Activated naive CD4-positive, alpha-beta T cell treated with anti-CD3 and anti-CD28 coated beads, Interleukin-2, amount 10 ng/mL, durations not matched to agents 7 days and 5 days (primary cell): ENCODE measurements at places on chromosomes 11 and 22.

DNA sequence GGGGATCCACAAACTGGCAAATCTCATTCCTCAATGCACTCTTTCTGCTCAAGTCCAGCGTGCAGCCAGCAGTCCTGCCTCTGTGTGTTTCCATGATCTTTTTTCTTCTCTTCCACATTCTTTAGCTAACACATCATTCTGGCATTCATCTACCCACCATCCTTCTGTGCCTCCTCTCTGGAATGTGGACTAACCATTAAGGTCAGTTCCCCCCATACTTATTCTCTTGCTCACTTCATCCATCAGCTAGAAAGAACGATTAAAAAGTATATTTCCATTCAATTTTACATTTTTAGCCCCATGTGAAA lies 7.8 kb downstream of the KIRREL3 start:
- no peak for DNase-seq

GRCh38 chr11:116788534-116788933 lies 711 bp upstream of the ZPR1 start:
- no peak for DNase-seq

- no peak for DNase-seq
Observed at GRCh38 chr11:99739464-99740089, 718.8 kb downstream of the CNTN5 start.

DNA sequence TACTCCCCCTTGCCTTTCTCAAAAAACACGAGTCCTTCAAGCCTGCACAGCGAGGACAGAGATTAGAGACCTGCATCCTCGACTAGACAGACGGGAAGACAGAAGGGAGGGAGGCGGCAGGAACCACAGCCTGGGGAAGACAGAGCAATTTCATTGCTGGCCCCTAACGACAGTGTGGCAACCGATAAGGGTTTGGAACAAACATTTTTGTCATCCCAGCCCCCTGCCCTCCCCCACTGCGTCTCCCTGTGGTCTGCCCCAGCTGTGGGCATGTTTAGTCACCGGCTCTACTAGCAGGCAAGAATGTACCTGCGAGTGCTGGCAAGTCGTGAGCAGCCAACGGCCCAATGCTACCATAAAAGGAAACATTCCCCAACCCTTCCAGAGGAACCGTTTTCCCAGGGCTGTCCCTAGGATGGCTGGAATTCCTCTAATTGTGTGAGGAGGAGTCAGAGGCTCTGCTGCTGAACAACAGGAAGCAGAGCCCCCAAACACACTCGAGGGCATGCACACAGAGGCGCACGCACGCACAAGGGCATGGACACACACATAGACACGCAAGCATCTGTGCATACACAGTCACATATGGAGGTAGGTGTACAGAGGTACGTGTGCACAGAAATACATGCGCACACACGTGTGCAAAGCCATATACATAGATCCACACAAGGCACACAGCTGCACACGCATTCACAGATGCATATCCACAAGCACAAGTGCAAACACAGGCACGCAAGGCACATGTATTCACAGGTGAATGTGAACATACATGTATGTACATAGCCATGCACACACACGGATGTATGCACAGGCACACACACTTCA lies 58.3 kb downstream of the MYH9 start:
- DNase-seq: peak; percentile 78

DNA sequence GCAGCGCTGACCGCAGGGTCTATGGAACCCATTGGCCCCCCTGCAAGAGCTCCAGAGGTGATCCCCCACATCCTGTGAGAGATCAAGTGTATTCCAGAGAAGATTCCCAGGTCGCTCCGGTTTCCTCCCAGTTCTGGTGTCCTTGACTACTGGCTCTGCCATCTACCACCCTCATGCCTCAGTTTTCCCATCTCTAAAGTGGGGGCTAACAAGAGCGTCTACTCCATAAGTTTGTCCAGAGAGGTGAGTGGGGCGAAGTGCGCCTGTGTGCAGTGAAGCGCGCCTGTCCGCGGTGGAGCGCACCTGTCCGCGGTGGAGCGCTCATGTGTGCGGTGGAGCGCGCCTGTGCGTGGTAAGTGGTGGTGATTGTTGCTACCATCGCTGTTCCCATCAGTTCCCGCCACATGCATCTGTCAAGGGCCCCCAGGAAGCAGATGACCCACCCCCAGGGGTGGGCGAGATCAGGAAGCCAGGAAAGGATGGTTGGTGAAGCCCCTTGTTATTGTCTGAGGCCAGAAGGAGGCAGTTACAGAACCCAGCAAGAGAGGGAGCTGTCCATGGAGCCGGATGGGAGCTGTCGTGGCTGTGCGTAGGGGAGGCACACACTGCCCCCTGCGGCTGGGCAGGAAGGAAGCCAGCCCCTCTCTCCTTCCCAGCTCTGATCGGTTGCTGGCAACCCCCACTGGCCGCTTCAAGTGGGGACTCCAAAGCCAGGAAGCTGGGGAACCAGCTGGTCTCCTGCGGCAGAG lies 73.2 kb upstream of the FGF3 start:
- no peak for DNase-seq
